Fibroblast of skin of left quadriceps (primary cell): ENCODE measurements at places on chromosomes 3 and 15.

DNA sequence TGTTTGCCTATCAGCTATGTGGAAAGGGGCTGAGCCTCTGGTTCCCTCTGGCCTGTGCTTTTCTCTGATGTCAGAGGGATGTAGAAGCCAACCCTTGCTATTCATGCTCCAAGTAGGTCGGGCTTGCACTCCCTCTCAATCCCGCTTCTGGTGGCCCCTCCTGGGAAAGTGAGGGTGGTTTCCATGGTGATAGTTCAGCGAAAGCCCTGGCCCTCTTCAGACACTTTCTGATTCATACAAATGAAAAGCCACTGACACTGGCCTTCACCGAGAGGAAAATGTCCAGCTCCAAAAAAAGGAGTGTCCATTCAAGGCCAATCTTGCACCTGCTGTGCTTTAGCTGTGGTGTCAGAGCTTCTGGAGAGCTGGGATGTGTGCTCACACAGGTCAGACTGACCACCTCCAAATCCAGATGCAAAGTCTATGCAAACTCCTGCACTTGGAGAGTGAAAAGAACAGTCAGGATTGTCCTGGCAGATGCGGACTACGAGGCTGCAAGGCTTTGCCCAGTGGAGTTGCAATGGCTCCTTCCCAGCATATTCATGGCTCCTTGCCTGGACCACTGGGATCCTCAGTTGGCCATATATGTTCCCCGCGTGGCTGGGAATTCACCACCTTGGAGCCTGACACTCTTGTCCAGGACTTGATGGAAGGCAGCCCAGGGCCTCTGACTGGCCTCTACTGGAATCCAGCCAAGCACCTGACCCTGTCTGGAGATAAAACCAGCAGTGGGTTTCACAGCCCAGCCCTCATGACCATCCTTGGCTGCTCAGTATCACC, 96.6 kb downstream of the CEMIP start:
- DNase-seq = no peak

GRCh38 chr15:44471885-44472455, 44.5 kb downstream of the CTDSPL2 start:
- peak; percentile 27 for DNase-seq

- DNase-seq = no peak
These were observed 540.8 kb downstream of the SI start for GRCh38 chr3:164537485-164537884.

GRCh38 chr3:34675383-34676120, 877.1 kb downstream of the PDCD6IP start:
- DNase-seq = peak; percentile 34

DNA sequence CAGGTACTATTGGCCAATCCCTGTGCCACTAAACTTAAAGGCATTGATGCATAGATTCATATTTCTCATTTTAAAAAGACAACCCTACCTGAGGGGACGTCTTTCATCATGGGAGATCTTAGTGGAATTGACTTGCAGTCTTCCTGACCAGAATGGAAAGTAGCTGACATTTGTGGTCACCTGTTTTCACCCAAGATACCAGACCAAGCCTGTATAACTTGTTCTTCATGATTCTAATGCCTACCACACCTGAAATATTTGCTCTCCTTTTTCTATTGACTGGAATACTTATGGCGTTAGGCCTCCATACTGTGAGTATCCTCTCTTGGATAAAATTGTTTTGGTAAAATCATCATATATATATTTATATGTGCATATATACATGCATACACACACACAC, 54.7 kb upstream of the XCR1 start:
- no peak for DNase-seq

- no peak for DNase-seq
These were observed 91.0 kb upstream of the SNRPA1 start for GRCh38 chr15:101386006-101386405.

DNA sequence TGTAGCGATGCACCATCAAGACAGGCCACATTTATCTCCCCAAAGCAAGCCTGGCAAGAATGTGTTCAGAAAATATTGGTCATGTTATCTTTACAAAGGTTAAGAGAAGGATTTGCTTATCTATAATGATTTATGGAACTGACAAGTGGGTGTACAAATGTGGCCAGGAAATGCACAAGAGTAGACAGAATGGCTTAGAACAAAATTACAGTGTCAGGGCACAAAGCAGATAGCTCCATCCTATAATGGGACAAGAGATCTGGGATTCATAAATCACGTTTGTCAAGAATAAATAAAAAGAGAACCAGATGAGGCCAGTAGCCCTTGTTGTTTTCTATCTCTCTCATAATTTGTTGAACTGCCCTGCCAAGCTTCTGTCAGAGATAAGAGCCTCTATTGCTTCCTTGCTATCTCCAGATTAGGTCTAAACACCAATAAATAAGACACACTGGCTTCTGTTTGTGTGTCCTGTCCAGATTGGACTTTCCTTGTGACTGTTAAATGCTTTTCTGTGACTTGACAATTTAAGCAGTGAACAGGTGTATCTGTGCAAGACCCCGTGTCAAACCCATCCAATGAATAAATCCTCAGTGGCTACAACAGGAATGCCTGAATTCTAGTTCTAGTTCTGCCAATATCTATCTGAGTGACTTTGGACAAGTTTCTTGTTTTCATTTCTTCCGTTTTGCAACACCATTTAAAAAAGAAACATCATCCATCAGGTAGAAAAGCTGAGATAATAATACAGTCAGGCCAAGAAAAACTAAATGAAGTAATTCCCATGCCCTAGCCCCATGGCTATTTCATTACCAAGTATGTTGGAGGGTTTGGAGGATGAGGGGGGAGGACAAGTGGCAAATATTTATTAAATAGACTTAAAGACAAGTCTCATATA, 157.2 kb downstream of the DCLK3 start:
- no peak for DNase-seq

GRCh38 chr3:105805404-105805803, 63.4 kb downstream of the CBLB start:
- no peak for DNase-seq

DNA sequence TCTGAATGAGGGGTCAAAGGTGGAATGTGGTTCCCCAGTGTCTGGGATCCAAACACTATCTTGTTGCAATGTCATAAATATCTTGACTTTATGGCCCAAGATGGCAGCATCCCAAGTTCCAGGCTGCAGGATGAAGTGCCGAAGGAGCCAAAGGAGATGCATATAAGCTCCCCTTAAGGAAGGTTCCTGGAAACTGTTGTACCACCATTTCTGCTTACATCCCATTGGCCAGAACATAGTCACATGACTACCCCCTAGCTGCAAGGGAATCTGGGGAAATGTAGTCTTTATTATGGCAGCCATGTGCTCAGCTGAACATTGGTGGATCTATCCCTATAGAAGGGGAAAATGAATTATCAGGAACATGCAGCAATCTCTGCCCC, 54.3 kb downstream of the BDH1 start:
- no peak for DNase-seq

DNA sequence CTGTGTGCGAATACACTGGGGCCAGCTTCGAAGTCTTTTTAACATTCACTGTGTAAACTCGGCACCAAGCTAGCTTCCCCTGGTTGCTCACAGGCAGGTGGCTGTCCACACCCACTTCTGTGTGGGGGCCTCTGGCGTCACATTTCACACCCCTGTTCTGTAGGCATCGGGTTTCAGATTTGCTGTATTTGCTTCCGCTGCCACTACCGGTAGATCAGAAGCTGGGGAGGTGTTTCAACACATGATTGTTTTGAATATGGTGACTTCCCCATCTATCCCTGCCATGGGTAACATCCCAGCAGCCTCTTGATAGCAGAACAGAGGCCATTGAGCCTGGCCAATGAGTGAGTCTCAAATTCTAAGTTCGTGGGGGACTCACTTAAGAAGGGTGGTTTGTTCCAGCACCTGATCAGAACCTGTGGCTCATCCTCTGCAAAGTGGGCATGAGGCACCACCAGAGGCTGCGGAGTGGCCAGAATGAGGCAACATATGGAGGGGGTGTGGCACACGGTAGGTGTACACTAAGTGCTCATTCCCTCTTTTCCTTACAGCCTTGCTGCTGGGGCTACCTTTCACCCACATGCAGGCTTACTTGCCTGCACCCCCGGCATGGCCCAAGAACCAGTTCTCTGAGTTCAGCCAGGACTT, 61.5 kb downstream of the IQSEC1 start:
- no peak for DNase-seq

DNA sequence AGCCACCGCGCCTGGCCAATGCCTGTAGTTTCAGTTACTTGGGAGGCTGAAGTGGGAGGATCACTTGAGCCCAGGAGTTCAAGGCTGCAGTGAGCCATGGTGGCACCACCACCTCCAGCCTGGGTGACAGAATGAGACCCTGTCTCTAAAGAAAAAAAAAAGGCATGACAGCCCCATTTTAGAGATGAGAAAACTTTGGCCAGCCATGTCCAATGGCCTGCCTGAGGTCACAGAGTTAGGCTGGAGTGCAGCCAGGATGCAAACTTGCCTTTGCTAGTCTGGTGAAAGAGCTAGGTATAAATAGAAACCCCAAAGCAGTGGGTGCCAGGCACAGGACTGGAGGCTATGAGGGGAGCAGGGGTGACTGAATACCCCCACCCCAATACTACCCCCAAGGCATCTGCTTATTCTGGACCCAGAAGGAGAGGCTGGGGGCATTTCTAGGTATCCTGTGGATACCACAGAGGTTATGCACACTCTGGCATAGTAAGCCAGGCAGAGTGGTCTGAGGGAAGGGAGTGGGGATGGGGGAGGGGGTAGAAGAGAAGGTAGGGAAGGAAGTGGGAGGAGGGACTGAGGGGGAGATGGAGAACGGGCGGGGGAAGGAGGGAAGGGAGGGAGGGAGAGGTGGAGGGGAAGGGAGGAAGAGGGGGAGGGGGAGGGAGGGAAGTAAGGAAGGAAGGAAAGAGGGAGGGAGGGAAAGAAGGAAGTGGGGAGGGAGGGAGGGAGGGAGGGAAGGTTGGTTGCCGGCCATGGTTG, 16.2 kb upstream of the C15orf39 start:
- no peak for DNase-seq

- no peak for DNase-seq
These were observed 50.1 kb downstream of the KBTBD8 start for GRCh38 chr3:67048067-67048714.

DNA sequence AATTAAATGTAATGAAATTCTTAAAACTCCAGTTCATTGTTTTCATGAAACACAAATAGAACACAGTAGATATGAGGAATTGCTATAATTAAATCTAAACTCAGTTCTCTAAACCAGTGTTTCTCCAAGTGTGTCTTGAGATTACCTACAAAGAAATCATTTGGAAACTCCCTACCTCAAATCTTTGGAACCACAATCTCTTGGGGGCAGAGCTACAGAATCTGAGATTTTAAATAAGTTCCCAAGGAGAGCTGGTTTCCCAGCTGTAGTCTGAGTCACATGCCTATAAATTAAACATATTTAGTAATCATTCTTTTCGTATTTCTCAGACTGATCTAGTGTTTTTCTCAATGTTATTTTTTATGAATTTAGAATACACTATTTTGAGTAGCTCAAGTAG, 17.0 kb upstream of the ACTC1 start:
- DNase-seq = peak; percentile 35

GRCh38 chr15:47301481-47301880, 415.8 kb upstream of the SEMA6D start:
- no peak for DNase-seq

GRCh38 chr3:151210676-151211381, 7.8 kb upstream of the GPR171 start:
- DNase-seq = no peak
